Activated naive CD4-positive, alpha-beta T cell (primary cell): ENCODE measurements at places on chromosomes 7 and 10.

DNA sequence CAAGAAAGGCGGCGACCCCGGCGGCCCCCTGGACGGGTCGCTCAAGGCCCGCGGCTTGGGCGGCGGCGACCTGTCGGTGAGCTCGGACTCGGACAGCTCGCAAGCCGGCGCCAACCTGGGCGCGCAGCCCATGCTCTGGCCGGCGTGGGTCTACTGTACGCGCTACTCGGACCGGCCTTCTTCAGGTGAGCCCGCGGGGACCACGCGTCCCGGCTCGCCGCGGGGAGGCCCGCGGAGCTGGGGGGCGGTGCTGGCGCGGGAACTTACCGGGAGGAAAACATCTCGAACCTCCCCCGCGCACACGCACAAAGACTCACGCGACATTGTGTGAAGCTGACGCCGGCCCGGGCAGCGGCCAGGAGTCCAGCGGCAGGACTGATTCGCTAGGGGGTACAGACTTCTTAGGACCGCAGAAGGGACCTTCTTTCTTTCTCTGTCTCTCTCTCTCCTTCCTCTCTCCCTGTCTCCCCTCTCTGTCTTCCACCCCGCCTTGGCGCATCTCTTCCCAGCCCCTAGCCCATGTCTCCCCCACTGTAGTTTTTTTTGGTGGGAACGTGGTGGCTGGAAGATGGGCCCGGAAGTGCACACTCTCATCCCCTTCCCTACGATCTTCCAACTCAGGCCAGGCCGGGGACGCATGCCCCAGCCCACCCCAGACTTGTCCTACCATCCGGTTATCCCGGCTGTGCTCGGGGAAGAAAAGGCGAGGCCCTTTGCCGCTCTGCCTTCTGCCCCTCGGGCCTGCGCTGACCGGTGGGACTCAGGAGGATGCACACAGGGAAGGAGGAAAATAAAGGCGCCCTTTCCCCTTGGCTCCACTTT lies 1.2 kb downstream of the EN2 start:
- DNase-seq: no peak

GRCh38 chr7:124536156-124536762 lies 229.3 kb downstream of the GPR37 start:
- no peak for DNase-seq

- DNase-seq: no peak
Observed at GRCh38 chr7:142112086-142112485, 568 bp downstream of the MGAM2 start.

- no peak for DNase-seq
Observed at GRCh38 chr10:5570007-5570655, 45.4 kb downstream of the CALML3 start.

DNA sequence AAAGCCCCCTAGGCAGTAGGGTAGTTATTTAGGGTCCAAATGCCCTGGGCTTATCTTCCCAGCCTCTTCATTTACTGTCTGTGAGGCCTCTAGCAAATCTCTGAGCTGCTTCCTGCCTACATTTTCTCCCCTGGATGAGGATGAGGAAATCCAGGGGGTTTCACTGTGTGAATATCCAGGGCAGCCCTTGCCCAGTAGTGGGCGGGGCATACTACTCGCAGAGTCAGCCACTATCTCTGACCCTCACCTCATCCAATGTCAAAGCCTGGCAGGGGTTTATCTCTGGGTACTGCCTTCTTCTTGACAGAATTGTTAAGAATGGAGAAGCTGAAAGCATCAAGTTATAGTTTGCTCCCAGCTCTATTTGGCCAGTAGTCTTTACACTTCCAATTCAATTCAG lies 48.9 kb downstream of the CUZD1 start:
- DNase-seq: no peak

GRCh38 chr7:158021836-158022235 lies 565.8 kb downstream of the PTPRN2 start:
- no peak for DNase-seq

GRCh38 chr7:30841801-30842541 lies 69.7 kb upstream of the AQP1 start:
- DNase-seq: no peak

- DNase-seq: no peak
Observed at GRCh38 chr10:60877777-60878120, 66.2 kb downstream of the RHOBTB1 start.

GRCh38 chr10:68829521-68829920 lies 2.2 kb downstream of the STOX1 start:
- no peak for DNase-seq

DNA sequence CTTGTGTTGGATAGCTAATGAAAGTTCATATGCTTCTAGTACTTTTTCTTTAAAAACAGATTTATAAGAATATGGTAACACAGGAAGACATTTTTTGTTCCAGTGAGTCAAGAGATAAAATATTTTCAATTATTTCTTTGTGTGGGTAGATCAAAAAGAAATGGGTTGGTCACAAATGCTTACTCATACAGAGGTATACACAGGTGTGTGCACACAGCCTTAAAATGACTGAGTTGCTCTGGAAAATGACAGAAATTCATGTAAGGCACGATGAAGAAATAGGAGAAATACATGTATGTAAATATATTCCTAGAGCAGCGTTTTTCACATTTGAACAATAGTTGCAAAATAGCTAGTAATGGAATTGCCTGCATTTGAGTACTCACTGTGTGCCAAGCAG lies 66.0 kb downstream of the ST7 start:
- no peak for DNase-seq

- DNase-seq: no peak
Observed at GRCh38 chr10:96390460-96390864, 31.7 kb upstream of the OPALIN start.

DNA sequence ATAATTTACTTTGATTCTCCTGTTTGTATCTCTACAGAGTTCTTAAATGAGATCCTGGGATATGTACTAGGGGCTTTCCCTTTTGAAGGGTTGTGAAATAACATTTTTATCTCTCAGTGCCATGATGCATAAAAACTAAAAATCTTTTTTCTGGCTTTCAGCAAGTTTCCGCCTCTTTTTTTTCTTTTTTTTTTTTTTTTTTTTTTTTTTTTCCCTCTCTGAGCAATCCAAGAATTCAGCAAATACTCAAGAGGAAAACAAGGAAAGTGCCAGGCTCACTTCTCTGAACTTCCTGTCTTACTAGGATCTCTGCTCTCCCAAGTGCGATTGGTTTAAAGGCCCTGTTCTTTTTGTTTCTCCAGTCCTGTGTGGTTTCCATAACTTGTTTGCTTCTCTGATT lies 79.9 kb downstream of the HYCC1 start:
- DNase-seq: no peak

GRCh38 chr10:110783509-110784107 lies 88.1 kb upstream of the PDCD4 start:
- peak; percentile 8 for DNase-seq

- no peak for DNase-seq
Observed at GRCh38 chr7:49376817-49377375, 396.5 kb upstream of the VWC2 start.

- no peak for DNase-seq
Observed at GRCh38 chr10:122507616-122508015, 46.3 kb downstream of the HTRA1 start.

DNA sequence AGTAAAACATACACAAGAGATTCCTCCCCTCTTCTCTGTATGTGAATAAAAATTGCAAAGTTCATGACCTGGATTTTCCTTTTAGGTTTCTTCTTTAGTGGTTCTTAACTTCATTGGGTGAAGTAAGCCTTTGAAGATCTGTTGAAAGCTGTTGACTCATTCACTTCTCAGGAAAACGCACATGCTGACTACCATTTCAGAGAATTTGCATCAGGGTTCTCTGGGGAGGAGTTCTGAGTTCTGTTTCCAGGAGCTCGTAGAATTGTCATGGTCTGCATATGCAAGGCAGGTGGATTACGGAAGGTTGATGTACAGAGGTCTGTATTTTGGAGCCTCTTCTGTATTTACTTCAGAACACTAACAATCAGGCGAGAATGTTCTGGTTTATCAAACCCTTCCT lies 962 bp upstream of the SLC26A4 start:
- no peak for DNase-seq

GRCh38 chr10:104143829-104144228 lies 21.9 kb downstream of the SFR1 start:
- DNase-seq: no peak

- DNase-seq: no peak
Observed at GRCh38 chr7:139651914-139652313, 125.9 kb downstream of the HIPK2 start.

DNA sequence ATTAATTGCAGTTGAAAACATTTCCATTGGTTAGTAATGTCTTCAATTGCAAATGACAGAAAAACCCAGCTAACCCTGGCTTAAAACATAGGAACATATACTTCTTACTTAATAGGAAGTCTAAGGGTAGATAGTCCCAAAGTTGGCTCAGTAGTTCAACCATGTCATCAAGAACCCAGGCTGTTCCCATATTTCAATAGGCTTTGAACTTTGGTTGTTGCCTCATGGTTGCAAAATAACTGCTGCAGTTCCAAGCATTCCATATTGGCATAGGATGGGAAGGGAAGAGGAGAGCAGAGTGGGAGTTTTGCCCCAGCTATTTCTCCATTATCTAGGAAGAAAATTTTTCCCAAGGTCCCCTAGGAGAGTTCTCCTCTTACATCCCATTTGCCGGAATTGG lies 81.4 kb upstream of the EEPD1 start:
- no peak for DNase-seq

DNA sequence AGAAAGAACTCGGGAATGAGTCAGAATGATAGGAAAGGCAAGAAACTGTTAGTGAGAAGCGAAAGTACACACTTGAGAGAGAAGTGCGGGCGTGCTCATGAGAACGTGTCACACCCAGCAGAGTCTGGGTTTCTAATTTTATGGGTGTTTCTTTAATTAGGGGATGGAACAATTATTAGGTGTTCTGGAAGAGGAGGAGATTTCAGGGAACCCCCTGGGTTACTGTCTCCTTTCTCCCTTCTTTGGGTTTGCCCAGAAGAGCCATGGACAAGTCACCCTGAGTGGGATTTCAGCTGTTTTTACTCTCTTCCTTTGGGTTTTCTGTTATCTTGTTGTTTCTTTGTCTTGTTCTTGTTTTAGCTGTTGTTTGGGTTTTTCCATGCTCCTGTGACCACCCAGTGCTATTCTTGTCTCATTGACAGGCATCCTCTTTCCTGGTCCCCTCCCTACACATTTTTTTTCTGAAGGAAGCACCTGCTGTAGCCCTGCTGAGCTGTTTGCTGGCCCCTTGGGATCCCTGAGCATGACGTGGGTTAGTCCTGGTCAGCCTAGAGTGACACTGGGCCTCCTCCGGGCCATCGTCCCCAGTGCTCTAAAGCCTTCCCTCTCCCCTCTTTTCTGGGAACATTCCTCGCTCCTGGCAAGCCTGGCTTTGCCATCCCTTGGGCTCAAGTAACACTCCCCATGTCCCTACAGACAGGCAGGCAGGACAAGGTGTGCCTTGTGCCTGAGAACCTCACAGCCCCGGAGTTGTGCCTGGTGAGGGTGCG lies 3.5 kb downstream of the SH2D4B start:
- DNase-seq: no peak

DNA sequence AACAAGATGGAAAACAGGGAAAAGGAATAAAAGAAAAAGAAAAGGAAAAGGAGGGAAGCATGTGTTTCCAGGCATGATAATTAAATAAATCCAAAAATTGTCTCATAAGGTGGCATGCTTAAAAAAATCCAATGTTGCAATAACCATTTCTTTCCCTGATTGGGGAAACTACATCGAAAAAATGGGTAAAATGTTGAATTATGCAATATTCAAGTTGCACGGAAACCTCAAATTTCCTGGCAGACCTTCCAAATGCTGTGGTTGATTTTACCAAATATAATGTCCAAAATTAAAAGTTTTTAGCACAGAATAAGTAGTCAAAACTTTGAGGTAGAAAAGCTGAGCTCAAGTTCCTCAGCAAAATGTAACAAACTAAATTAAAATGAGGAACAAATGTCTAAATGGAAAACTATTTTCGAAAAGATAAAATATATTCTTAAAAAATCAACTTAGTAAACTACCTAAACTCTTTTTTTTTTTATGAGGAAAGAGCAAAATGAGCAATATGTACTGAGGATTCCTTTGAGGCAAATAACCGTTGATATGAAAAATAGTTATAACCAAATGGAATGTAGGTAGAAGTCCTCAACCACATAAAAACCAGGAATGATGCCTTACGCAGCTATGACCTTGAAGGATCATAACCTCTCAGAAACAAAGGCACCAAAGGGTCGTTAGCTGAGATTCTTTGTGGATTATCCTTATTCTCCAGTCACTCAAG lies 52.6 kb downstream of the MACC1 start:
- no peak for DNase-seq

DNA sequence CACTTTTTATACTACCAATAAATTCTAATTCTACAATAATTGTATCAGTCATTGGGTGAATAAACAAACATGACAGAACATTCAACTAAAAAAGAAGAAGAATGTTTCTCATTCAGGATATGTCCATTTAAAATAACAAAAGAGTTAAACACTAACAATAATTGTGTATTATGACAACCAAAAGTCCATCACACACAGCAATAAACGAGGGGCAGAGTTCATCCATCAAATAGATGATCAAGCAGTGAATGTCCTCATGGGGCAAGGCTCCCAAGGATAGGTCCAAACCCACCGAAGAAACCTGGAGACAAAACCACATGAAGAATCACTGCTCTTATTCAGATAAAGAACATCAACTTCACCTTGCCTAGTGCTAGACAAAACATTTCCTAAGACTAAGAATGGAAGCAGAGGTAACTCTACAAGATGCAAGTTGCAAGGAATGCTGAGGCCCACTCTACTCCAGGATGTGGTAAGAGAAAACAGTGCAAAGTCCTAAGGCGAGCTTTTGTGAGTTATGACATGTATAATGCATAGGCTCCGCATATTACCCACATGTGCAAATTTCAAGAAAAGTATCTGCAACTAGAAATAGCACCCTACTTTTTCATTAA lies 115.1 kb downstream of the PARD3 start:
- no peak for DNase-seq

GRCh38 chr7:130153211-130153908 lies 51.8 kb downstream of the TMEM209 start:
- DNase-seq: no peak

DNA sequence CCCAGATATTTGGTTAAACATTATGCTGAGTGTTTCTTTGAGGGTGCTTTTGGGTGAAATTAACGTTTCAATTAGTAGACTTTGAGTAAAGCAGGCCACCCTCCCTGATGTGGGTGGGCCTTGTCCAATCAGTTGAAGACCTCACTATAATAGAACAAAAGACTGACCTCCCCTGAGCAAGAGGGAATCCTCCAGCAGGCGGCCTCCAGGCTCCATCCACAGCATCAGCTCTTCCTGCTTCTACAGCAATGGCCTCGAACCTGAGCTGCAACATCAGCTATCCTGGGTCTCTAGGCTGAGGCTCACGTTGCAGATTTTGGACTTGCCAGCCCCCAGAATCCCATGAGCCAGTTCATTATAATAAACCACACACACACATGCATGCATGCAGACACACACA lies 104.2 kb downstream of the PFKFB3 start:
- DNase-seq: no peak
